ENCODE measurements at places on chromosomes 5 and 9.

GRCh38 chr5:149442563-149443182 lies 63.6 kb upstream of the IL17B start:
- DNase-seq: peak; percentile 64

DNA sequence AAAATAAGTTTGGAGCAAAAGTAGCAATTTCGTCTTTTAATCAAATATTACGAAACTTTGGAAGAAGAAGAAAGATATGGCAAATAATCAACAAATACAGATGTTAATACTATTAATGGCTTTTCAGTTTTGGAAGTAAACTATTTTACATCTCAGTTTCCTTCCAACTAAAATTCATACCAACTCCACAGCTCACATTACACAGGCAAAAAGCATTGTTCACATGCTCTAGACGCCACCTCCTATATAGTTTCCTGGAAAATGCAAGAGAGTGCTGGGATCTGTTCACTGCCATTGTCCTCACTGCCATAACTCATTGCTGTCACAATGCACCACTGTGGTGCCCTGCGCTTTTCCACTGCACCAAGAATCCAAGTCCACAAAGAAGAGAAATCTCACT lies 149.0 kb upstream of the FTMT start:
- DNase-seq: no peak

GRCh38 chr5:134411546-134412266 lies at the start of gene CDKN2AIPNL:
Gene CDKN2AIPNL, minus strand, starts transcription at chr5:134411881. Its CDS starts 27 bp downstream, at chr5:134411854.
- DNase-seq: peak; percentile 90

- no peak for DNase-seq
Measured at GRCh38 chr9:77954013-77954665, 77.5 kb downstream of the GNAQ start.

- no peak for DNase-seq
Measured at GRCh38 chr9:128340691-128341434, 536 bp downstream of the SLC27A4 start.

- DNase-seq: no peak
Measured at GRCh38 chr5:139293202-139293506, 386 bp upstream of the MATR3 start.

GRCh38 chr9:75269197-75269596 lies 180.9 kb downstream of the OSTF1 start:
- no peak for DNase-seq

GRCh38 chr5:164637931-164638521 lies 1132.6 kb downstream of the MAT2B start:
- no peak for DNase-seq

- no peak for DNase-seq
Measured at GRCh38 chr5:143833177-143833576, 21.2 kb downstream of the HMHB1 start.

DNA sequence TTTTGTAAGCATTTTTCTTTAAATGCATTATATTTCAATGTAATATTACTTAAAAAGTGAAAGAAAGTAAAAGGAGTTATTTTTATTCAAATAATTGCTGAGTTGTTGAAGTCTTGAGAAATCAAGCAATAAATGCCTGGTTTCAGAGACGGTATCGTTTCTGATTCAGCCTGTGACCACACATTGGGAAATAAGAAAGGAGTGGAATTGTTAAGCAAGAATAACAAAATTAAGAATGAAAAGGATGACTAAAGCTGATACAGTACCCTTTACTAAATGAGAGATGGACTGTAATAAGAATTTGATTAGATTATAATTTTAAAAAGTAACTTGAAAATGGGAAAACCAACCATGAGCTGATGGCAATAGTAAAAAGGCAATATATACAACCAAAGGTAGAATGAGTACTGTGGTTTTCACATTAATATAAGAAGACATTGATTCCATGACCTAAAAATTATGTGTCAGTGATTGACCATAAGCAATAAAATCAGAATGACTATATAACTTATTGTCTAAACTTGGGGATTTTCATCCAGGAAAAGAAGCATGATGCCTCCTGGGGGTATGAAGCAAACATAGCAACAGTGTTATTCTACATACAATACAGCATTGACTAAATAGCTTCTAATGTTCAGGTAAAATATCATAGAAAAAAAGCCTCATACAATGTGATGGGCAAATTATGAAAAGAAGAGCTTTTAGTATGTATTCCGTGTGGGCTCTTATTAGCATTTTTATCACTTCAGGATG lies 101.9 kb upstream of the PRDM9 start:
- DNase-seq: no peak

- DNase-seq: no peak
Measured at GRCh38 chr5:16378762-16379161, 86.8 kb downstream of the ZNF622 start.

- no peak for DNase-seq
Measured at GRCh38 chr9:131068076-131068816, 28.1 kb upstream of the AIF1L start.

DNA sequence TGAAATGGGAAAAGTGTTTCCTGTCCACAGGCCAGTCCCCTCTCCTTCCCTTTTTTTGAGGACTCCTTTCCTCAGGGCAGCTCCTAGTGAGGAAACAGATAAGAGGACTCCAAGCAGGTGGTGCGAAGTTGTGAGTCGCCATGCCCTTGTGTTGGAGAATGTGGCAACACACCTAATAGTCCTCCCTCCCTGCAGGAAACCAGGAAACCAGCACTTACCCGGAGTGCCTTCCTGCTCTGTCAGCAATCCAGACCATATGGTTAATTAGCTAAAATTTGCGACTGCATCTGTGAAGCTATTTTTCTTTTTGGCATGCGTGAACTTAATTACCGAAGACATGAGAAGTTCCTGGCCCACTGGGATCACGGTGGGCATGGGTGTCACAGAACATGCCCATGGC lies 69.9 kb downstream of the TRIM32 start:
- no peak for DNase-seq

GRCh38 chr5:157241483-157241882 lies 24.4 kb upstream of the CYFIP2 start:
- no peak for DNase-seq

- no peak for DNase-seq
Measured at GRCh38 chr9:2059274-2059929, 44.3 kb downstream of the SMARCA2 start.

GRCh38 chr5:149545327-149545726 lies 5.9 kb downstream of the CSNK1A1 start:
- DNase-seq: no peak

DNA sequence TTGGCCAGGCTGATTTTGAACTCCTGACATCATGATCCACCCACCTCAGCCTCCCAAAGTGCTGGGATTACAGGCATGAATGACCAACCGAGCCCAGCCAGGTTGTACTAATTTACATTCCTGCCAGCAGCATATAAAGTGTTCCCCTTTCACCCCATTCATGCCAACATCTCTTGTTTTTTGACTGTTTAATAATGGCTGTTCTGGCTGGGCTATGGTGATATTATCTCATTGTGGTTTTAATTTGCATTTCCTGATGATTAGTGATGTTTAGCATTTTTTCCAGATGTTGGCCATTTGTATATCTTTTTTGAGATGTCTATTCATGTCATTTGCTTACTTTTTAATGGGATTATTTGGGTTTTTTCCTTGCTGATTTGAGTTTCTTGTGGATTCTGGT lies 87.3 kb downstream of the INVS start:
- DNase-seq: no peak

- DNase-seq: no peak
Measured at GRCh38 chr5:139708434-139708861, 60.3 kb downstream of the CXXC5 start.

- DNase-seq: no peak
Measured at GRCh38 chr5:177609076-177610059, 9.4 kb downstream of the B4GALT7 start.

GRCh38 chr9:134325813-134326723 lies at the start of gene RXRA:
Gene RXRA, plus strand, starts transcription at chr9:134326455. Its CDS starts 177 bp downstream, at chr9:134326632.
- DNase-seq: no peak

DNA sequence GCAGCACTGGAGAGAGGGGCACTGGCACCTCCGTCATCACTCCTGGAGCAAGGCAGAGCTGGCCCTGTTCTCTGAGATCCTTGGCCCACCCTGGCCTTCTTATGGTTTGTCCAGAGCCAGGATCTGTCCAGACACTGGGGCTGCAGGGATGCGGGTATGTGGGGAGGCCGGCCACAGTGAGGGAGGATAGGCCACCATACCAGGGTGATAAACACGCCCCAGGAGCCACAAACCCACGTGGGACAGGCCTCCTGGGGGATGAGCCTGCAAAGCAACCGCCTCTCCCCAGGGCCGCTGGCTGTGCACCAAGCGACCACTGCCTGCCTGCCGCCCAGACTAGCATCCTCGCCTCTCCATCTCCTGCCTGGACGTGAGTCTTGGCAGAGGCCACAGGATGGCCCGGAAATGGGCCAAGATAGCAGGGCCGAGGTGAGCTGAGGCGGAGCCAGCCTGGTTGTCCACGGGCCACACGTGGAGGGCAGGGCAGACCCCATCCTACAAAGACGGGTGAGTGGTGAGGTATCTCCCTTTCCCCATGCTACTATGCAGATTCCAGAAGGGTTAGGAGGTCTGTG lies 4.5 kb downstream of the OBP2A start:
- no peak for DNase-seq

GRCh38 chr9:117535434-117535833 lies 120.6 kb upstream of the ASTN2 start:
- no peak for DNase-seq

GRCh38 chr9:114721491-114722079 lies 39.6 kb upstream of the TEX48 start:
- no peak for DNase-seq

- DNase-seq: no peak
Measured at GRCh38 chr5:50445296-50445949, 4.3 kb upstream of the EMB start.

DNA sequence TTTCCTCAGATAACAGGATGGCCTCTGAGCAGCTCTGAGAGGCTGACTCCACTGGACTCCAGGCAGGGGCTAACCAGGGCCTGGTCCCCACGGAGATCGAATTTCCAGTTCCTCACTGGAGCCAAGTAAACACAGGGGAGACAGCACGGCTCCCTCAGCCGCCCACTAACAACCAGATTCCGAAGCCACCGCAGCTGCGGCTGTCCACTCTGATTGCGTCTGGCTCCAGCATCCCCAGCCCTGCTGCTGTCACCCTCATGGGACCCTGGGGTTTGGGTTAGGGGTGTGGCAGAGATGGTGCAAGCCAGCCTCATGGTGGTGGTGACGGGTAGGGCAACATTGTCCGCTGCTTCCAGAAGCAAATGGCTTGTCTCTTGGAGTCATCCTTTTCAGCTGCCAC lies 172.6 kb downstream of the RGS3 start:
- no peak for DNase-seq

DNA sequence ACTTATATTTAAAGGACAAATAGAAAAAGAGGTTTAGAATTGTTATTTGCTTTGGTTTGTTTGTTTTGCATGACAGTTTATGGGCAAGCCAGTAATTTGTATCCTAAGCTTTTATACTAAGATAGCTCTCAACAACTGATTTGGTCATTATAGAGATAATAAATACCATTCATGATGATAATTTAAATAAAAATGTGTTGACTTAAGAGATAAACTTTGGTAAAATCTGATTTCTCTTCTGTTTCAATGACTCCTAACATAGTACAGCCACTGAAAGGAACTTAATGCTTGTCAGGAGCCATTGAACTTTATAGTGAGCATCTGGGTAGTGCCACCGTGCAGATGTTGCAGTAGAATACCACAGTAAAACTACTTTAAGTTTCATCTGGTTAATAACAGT lies 160.7 kb upstream of the ACOT12 start:
- no peak for DNase-seq

- DNase-seq: no peak
Measured at GRCh38 chr5:139668064-139668880, 20.1 kb downstream of the CXXC5 start.

GRCh38 chr9:123691765-123692303 lies 238.1 kb downstream of the DENND1A start:
- DNase-seq: no peak

GRCh38 chr9:27664121-27664779 lies 91.0 kb upstream of the C9orf72 start:
- DNase-seq: no peak

DNA sequence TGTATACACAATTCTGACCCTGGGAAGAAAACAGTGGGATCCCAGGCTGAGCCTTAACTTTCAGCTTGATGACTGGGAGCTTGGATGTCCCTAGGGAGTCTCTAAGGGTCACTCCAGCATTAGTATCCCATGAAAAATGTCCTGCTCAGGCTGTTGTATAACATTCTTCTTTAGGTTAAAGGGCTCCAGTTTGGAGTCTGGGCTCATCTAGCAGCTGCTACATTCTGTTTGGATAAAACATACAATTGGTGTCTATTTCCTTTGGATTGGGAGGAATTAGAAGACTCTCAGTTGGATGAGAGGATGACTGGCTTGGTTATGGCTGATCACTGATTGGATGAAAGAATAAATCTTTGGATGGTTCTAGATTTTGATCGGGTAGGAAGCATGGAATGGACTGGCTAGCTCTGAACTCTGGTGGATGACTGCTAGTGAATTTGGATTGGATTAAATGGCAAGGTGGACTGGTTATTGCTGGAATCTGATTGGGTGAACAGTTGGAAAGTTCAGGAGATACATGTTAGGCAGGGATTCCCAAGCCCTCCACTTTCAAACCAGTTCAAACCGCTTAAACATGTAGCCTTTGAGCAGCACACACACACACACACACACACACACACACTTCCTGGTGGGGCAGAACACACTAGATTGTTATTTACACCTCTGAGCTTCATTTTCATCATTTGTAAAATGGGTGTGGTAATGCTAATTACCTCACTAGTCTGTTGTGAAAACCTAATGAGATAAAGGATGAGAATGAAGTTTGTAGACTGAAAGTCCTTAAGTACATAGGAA lies 7.1 kb upstream of the MYOZ3 start:
- DNase-seq: no peak

GRCh38 chr9:31210978-31211570 lies 1173.4 kb upstream of the ACO1 start:
- no peak for DNase-seq

- no peak for DNase-seq
Measured at GRCh38 chr5:142727735-142728047, 41.8 kb upstream of the FGF1 start.

- no peak for DNase-seq
Measured at GRCh38 chr5:137563646-137564397, 64.7 kb upstream of the SPOCK1 start.

- no peak for DNase-seq
Measured at GRCh38 chr9:69020301-69021145, 6.6 kb upstream of the PRKACG start.

DNA sequence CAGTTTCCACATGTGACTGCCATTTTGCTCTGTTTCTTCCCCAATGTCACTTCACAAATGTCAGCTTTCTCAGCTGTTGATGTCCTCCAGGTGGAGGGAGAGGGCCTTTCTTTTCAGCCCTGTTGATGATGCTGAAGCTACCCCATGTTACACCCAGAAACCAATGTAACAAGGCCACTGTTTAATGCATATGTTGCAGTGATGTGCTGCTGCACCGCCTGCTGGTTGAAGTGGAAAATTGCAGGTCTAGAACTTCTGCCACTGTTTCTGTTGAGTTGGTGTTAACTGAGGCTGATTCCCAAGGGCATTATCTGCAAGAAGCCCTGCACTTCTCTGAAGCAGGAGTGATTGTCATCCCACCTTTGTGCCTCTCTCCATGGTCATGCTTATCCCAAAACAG lies 428.4 kb downstream of the KDM4C start:
- DNase-seq: no peak

GRCh38 chr5:138661991-138662434 lies 86.8 kb upstream of the HSPA9 start:
- no peak for DNase-seq
